Activated naive CD4-positive, alpha-beta T cell (primary cell): ENCODE measurements at places on chromosomes 6 and 20.

DNA sequence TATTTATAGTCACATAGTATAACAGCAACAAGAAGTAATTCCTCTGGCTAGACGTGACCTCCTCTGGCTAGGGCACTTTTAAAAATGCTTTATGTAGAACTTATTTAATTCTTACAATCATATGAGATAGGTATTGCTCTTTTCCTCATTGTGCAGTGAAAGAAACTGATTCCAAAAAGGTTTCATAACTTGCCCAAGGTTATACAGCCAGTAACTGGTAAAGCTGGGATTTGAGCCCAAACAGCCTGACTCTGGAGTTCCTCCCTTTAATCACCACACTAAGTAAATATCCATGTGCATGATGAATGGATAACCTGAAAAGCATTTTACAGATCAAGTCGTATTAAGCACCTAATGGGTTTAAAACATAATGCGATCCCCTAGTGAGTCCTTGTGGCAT lies 214.6 kb downstream of the PRL start:
- DNase-seq = no peak

- DNase-seq = no peak
These were observed 6.0 kb upstream of the PRL start for GRCh38 chr6:22302838-22303237.

GRCh38 chr6:83589076-83589475 lies 76.7 kb downstream of the PRSS35 start:
- DNase-seq = no peak

GRCh38 chr6:44257025-44257752 lies at the start of gene SLC35B2:
Gene SLC35B2, minus strand, starts transcription at chr6:44257528. Its CDS starts 118 bp downstream, at chr6:44257410.
- DNase-seq = no peak
